Hematopoietic multipotent progenitor cell treated with erythropoietin and hydrocortisone succinate and interleukin-3 and kit ligand, for 6 days (in vitro differentiated cells): ENCODE measurements at places on chromosomes 3 and 15.

DNA sequence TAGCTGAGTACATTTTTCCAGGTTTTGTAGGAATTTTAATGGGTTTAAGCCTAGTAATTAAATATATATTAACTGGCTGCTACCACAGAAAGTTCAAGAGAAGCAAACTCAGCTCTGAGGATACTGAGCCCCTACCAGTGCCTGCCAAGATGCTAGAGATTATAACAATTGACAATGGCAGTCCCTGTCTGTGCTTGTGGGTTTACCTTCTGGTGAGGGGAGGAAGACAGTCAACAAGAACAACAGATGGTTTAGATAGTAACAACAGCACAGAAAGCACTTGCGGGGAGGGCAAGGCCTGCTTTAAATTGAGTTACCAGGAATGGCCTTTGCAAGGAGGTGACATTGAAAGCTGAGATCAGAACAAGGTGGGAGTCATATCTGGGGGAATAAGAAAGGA lies 56.6 kb upstream of the ARHGEF3 start:
- peak; percentile 6 for DNase-seq

DNA sequence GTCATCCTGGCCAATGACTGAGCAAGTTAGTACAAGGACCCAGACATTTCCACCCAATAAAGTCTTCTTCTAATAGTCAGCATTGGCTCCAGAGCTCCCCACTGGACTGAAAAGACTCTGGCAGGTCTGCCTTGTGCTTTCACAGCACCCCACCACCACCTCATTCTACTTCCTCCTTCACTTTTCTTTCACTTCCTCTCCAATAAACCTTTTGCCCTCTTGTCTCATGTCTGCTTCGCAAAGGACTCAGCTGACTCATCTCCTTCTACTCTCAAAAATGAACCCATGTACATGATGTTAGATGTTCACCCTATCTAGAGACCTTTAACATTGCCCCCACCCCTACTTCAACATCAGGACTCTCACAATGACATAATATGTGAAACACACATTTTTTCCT lies 181.0 kb upstream of the PPP2R3A start:
- DNase-seq = no peak

- DNase-seq = no peak
These were observed 998.6 kb upstream of the CFAP20DC start for GRCh38 chr3:60048447-60048848.

GRCh38 chr3:25572919-25573385 lies 91.8 kb downstream of the TOP2B start:
- DNase-seq = no peak

DNA sequence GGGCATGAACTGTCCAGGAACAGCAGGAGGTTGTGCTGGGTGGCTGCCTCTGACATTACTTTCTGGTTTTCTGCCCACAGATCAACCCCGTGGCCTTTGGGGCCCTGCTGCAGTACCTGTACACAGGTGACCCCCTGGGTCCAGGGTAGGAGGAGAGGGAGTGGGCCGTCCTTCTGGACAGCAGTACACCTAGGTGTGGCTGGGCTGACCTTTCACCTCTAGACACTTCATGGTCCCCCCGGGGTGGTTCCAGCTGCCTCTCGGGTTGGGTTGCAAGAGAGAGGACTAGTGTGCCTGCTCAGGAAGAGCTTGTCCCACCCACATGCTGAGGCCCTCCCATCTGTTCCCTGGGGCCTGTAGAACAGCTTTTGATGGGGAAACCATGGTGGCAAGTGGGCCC lies 3.7 kb downstream of the ABTB1 start:
- no peak for DNase-seq

DNA sequence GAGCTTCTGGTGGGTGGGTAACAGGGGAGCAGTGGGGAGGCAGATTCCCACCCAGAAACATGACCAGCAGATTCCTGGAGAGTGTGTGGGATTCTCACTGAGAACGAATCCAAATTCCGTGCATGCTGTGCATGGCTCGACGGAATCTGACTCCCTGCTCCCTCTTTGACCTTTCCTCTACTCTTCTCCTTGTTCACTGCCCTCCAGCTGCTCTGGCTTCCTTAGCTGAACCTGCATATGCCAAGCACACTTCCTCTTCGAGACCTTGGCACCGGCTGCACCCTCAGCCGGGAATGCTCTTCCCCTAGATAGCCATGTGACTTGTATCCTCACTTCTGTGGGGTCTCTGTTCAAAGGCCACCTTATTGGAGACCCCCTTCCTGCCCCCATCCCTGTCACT lies 6.3 kb downstream of the INSYN1 start:
- DNase-seq = no peak

- no peak for DNase-seq
These were observed 161.1 kb upstream of the BCL6 start for GRCh38 chr3:187906416-187906815.

GRCh38 chr3:117439812-117440211 lies 730.2 kb downstream of the TUSC7 start:
- DNase-seq = peak; percentile 27

DNA sequence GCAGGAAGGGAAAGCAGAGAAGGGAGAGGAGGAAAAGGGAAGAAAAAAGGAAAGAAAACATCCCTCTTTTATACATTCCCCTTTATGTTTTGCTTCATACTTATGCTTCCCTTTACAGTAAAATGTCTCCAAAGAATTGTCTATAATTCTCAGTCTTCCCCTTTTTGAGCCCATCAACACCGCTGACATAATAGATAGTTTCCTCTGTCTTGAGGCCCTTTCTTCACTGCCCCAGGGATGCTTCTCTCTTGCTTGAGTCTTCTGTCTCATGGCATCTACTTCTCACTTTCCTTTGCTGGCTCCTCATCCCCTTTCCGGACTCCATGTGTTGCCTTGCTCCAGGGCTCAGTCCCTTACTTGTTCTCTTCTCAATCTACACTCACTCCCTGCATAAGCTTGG lies 99.7 kb upstream of the DAZL start:
- DNase-seq = no peak

- DNase-seq = no peak
These were observed 156.6 kb downstream of the SMAD6 start for GRCh38 chr15:66858423-66859207.

- no peak for DNase-seq
These were observed 6.9 kb upstream of the FOXB1 start for GRCh38 chr15:59997070-59997701.

- no peak for DNase-seq
These were observed 11.2 kb downstream of the LRRK1 start for GRCh38 chr15:100930306-100930848.
